ENCODE measurements at places on chromosomes 4 and X.
A peak's percentile ranks its signal among the peaks of the same experiment; 100 is the strongest.

- DNase-seq: no peak
These were observed 280.6 kb upstream of the CLNK start for GRCh38 chr4:10965196-10965595.

DNA sequence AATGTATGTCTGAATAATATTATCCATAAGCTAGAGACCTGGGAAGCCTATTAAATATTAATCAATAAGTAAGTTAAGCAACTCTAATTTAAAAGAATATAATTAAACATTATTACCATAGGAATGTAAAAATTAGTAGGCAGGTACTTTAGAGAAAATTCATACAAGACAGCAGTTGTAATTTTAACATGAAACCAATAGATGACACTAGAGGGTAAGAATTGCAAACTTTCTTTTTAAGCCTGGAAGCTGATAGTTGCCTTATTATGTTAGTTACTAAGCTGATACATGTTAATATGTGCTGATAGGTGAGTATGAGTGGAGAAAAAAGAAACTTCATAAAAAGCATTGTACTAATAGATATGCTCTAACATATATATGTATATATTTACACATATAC lies 1157.4 kb downstream of the FAM133A start:
- no peak for DNase-seq

DNA sequence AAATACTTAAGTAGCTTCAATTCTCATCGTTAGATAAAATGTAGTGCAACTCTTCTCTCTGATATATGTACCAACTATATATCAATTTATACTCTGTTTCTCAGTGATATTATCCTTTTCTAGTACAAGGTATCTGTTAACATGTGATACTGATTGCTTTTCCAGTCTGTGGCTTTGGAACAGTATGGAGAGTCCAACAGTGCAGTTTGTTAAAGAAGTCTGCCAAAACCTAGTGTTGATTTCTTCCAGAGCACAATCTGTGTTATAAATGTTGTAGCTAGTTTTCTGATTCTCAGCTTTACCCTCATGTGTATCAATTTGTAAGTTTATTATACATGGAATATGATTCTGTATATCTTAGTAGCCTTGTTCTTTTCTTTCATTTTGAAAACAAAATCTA lies 465.0 kb downstream of the IL15 start:
- no peak for DNase-seq

GRCh38 chr4:84965553-84966381 lies 723 bp downstream of the WDFY3 start:
- DNase-seq: peak; percentile 56

DNA sequence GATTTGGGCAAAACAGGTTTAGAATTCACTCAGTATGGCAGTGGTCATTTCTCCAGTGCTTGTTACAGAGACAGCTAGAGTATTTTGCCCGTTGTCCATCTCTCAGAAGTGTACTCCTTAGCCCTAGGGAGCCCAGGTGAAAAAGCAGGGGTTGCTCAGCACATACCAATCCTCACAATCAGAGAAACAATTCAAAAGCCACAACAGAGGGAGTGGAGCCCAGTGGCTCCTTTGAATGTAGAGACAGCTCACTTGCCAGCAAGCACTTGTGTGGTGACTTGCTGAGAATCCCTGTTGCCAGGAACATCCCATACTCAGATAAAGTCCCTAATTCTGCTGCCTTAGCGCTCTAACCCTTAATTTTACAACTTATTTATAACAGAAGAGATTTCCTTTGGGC lies 1488.3 kb downstream of the RPA4 start:
- no peak for DNase-seq

GRCh38 chr4:24775032-24775605 lies 20.3 kb upstream of the SOD3 start:
- DNase-seq: no peak

- DNase-seq: no peak
These were observed 63.2 kb downstream of the SLC9A6 start for GRCh38 chrX:136048446-136048845.

- no peak for DNase-seq
These were observed 459.7 kb upstream of the TRAM1L1 start for GRCh38 chr4:117545039-117545438.

DNA sequence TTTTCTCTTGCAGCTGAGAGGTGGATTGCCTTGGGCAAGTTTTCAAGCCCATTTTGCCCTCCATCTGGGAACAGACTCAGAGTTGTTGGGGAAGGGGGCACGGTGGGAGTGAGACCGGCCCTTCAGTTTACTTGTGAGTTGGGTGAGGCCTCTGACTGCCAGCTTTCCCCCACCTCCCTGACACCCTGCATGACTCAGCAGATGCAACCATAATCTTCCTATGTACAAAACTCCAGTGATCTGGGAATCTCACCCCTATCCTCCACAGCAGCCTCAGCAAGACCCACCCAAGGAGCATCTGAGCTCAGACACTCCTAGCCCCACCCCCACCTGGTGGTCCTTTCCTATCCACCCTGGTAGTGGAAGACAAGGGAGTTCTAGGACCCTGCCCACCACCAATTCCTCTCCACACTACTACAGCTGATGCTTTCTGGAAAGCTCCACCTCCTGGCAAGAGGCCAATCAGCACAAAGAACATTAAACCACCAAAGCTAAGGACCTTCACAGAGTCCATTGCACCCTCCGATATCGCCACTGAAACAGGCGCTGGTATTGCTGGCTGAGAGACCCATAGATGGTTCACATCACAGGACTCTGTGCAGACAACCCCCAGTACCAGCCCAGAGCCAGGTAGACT lies 99.4 kb upstream of the STK26 start:
- no peak for DNase-seq

GRCh38 chr4:32775049-32775448 lies 2054.9 kb downstream of the PCDH7 start:
- DNase-seq: no peak

GRCh38 chr4:26052663-26053541 lies 138.9 kb downstream of the SMIM20 start:
- no peak for DNase-seq
